ENCODE measurements at places on chromosomes 7 and 10.

- DNase-seq: no peak
Measured at GRCh38 chr7:54827734-54828133, 68.7 kb upstream of the SEC61G start.

DNA sequence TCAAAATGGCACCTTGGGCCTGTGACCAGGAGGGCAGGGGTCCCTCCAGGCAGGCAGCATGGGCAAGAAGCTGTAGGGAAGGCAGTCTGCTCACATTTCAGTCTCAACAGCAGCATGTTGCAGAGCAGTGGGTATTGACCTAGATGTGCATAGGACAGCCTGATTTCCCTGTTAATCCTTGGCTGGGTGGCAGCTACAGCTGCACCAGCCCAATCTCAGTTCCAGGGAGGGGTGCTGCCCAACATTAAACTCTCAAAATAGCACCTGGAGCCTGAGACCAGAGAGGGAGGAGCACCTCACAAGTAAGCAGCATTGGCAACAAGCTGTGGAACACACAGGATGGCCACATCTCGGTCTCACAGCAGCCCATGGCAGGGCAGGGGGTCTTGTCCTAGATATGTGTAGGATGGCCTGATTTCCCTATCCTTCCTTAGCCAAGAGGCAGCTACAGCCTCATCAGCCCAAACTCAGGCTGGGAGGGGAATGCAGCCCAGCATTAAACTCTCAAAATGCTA is 10.3 kb downstream of the TMEM140 start:
- DNase-seq: no peak

DNA sequence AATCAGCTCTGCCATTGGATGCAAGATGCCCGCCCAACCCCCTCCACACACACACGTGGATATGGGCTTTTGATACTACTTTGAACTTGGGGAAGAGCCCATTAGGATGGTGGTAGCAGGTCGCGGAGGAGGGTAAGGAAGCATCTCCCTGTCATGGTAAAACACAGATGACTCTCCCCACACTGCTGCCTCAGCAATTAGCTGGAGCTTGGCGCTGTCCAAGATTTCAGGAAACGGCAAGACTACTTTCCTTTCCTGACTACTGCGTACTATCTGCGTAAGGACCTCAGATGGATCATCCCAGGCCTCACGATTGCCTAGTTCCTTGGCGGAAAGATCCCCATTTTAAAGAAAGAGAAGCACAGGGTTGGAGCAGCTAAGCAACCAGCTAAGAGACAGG is 134.3 kb downstream of the C10orf90 start:
- DNase-seq: no peak

GRCh38 chr7:99013266-99014112 is 130.4 kb downstream of the SMURF1 start:
- no peak for DNase-seq

DNA sequence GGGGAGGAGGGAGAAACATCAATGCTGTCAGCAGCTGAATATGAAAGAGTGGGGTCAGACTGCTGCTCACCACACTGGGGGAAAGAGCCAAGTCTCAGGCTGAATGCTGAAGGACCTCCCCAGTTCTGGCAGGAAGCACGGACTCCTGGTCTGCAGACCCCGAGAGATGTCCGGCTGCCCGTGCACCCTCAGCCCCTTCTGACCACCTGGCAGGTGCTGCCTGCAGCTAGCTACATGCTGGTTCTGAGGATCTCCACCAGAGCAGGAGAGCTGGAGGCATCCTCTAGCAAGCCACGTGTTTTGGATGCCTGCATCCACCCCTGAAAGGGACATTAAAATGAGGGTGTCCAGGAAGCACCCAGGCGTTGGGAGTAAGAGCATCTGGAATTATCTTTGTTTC is 74.2 kb downstream of the HTR5A start:
- no peak for DNase-seq

GRCh38 chr7:28865601-28866144 is 92.5 kb downstream of the TRIL start:
- no peak for DNase-seq

- peak; percentile 36 for DNase-seq
Measured at GRCh38 chr10:126663328-126663727, 7.2 kb downstream of the C10orf90 start.

DNA sequence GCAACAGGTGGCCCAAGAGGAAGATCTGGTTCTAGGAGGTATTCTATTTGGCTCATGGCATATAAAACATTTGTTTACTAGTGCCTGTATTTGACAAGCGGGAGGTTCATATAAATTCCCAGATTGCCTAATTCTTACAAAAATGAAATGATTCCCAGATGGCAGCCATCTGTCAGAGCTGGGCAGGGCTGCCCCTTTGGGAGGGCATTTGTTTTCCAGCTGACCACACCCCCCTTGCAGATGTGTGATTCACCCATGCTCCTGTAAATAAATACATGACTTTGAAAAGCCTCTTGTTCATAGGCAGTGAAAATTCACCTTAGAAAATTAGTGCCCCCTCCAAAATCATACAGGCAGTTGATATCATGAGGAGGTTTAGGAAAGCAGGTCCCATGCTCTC is 8.6 kb downstream of the VWC2 start:
- DNase-seq: no peak

GRCh38 chr10:119541459-119542356 is 811 bp downstream of the RGS10 start:
- DNase-seq: peak; percentile 47

- no peak for DNase-seq
Measured at GRCh38 chr10:6211671-6212635, 9.2 kb downstream of the PFKFB3 start.

DNA sequence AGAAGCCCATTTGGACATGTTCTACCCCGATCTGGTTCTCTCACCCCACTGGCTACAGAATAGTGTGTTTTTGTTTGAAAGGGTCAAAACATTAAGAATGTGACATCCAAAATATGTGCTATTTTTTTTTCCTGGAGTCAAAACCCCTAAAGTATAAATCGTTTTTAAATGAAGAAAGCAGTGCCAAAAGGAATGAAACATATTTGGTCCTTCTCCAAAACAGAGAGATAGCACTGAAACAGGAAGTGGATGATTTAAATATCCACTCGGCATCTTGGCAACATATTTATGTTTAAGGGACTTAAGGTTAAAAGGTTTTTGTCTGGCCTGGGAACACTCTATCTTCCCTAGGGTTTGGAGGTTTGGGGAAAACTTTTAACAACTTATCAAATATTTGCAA is 32.3 kb downstream of the CALD1 start:
- no peak for DNase-seq

GRCh38 chr7:64626083-64626469 is 39.9 kb upstream of the ZNF107 start:
- no peak for DNase-seq

- DNase-seq: no peak
Measured at GRCh38 chr10:72259491-72260238, 14.1 kb upstream of the DDIT4 start.

- no peak for DNase-seq
Measured at GRCh38 chr7:33459340-33459751, 330.0 kb downstream of the BBS9 start.

DNA sequence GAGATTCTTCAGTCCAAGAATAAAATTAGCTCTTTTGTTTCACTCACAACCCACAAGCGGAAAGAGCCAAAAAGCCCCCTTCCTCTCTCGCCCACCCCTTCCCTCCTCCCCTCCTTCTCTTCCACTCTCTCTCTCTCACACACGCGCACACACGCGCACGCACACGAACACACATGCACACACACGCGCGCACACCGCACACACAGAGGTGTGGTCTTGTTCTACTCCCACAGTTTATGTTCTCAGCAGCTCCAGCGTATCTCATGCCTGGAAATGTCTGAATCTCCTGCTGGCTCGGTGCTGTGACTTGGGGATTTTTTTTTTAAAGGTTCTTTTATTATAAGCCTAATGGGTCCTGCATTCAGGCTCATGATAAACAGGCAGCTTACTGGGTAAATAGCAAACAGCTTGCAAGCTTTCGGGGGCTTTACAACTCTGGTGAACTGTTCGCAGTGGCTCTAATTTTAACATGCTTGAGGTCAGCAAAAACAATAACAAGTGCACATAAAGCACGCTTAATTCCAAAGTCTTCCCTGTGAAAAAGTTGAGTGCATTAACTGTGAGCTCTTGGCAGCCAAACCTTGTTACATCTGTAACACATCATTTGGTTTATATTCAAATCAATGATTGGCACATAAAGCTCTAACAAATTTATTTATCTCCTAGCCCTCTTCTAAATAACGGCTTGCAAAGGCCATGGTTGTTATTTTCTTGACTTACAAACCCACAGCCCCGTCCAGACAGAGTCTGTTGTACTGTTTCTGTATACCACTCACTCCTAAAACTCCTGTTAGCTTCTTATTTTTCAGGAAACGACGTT is 424.1 kb upstream of the MGMT start:
- DNase-seq: no peak

GRCh38 chr7:139931190-139931934 is 102.3 kb downstream of the TBXAS1 start:
- DNase-seq: no peak

Measured in activated CD4-positive, alpha-beta T cell treated with anti-CD3 and anti-CD28 coated beads, Interleukin-10, Interleukin-2, amounts not matched to agents 100 ng/mL and 50 ng/mL, durations not matched to agents 16 hours and 8 hours (primary cell).